ENCODE measurements at places on chromosomes 1 and 21.

DNA sequence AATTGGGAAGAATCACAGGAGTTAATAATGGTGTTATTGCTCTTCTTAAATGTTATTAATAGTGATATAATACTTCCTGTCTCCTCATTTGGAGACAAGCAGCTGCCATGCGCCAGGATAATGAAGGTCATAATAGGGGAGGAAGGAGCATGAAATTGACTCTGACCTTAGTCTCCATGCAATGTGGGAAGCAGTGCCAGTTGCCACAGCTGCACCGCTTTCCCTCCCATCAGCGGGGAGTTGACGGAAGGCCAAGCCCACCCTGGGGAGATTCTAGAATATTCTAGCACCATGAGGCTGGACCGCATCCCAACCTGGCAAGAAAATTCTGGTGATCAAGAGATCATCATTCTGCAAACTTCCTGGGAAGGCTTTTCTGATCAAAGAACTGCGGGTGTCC is 11.0 kb upstream of the OLIG1 start:
- no peak for DNase-seq

- no peak for DNase-seq
Measured at GRCh38 chr1:10644307-10645128, 151.9 kb downstream of the CASZ1 start.

DNA sequence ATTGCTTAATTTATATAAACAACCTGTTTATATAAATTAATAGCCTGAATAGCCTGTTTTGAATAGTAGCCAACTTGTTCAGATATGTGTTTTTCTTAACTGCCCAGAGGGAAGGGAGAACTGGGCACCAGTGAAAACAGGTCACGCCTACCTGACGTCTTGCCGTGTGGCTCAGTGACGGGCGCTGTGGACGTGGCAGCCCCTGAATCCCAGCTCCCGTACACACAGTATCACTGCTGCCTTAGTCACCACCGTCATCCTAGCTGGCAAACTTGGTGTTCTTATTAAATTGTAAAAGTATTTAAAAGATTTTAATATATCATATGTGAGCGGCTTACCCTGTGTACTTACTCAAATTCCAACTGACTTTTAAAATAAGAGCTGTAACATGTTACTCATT is 35.4 kb upstream of the TRAPPC10 start:
- DNase-seq = no peak

- DNase-seq = no peak
Measured at GRCh38 chr1:228768355-228769000, 33.2 kb downstream of the RHOU start.

- no peak for DNase-seq
Measured at GRCh38 chr1:160901768-160902167, 16.8 kb upstream of the ITLN1 start.

DNA sequence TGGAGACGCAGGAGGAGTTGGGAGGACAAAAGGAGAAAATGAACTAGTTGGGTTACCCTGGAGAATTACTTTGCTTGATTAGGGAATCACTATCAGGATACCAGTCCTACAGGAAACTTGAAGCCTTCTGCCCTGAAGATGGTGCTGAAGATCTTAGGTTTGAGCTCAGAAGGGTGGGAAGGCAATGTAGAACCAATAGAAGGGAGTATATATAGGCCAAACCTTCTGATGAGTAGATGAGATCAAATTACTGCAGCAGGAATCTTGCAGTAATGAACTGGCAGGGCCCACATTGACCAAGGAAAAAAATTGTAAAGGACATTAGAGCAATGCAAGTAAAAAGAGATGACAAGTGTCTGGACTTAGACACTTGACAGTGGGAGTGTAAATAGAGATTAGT is 116.3 kb upstream of the CACYBP start:
- no peak for DNase-seq

DNA sequence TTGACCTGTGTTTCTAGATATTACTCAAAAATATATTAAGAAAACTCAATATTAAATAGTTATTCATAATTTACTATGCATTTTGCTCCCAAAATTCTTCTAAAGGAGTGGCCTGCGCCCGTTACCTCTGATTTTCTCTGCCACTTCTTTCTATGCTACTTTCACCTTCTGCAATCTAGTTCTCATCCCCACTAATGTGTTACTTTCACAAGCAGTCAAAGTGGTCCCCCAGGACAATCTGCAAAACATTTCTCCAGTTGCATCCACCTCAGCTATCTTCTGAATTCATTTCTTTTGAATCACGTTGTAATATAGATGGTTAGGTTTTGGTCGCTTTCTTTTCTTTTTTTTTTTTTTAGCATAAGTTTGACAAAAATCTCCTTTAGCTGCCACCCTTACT is 13.4 kb downstream of the INSL5 start:
- no peak for DNase-seq

GRCh38 chr1:32341971-32342370 is 5.9 kb upstream of the MARCKSL1 start:
- DNase-seq = no peak

GRCh38 chr1:101136739-101137138 is 100.1 kb upstream of the S1PR1 start:
- DNase-seq = peak; percentile 17

- no peak for DNase-seq
Measured at GRCh38 chr1:166852918-166853317, 13.6 kb downstream of the POGK start.

Measured in brain pericyte (primary cell).